Progenitor cell of endocrine pancreas (in vitro differentiated cells): ENCODE measurements at places on chromosomes 12 and 14. TPM values are rescaled to one million over a fixed set of nuclear protein-coding genes. Genes with fewer than 3 reads are reported as not detected.

IGFBP6 gene
- total RNA-seq: 25.7 and 26.5 TPM in 2 replicates

GRCh38 chr12:6123258-6123657, 1.2 kb downstream of the VWF start:
- DNase-seq: no peak

GRCh38 chr14:34539407-34540180, at the start of gene EAPP:
TSS of gene EAPP (minus strand) at chr14:34539701. CDS start at chr14:34539628, 73 bp downstream.
- DNase-seq: peak; percentile 94

TAS2R42 gene
- not detected in 2 replicates for total RNA-seq

DNA sequence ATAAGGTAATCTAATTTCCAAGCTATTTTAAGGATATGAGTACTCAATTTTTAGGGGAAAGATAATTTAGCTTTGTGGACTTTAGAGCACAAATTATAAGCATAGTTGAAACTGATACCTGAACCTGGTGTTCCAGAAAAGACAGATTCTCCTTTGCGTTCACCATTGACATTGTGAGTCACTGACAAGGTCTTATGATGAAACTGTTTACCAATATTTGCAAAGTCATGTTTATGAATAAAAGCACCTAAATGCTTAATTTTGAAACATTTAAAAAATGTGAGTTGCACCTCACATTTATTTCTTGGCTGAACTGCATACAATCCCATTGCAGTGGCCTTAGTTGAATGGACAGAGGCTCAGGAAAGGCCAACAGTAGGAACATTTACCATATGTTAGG, 3.9 kb downstream of the BCAT1 start:
- no peak for DNase-seq

DNA sequence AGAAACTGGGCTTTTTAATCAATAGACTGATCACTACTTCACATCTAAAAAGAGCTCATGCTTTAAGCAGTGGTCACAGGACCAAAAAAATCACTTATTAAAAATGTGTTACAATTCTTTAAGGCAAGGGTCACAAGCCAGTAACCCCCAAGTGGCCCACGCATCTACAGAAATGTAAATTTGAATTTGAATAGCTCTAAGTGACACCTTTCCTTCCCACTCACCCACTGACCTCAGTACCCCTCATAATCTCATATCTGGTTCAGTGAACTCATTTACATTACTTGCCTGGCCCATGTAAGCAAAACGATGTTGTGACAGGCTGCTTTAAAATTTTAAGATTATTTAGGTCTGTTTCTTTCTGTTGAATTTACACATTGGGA, 27.4 kb downstream of the NELL2 start:
- DNase-seq: no peak

DNA sequence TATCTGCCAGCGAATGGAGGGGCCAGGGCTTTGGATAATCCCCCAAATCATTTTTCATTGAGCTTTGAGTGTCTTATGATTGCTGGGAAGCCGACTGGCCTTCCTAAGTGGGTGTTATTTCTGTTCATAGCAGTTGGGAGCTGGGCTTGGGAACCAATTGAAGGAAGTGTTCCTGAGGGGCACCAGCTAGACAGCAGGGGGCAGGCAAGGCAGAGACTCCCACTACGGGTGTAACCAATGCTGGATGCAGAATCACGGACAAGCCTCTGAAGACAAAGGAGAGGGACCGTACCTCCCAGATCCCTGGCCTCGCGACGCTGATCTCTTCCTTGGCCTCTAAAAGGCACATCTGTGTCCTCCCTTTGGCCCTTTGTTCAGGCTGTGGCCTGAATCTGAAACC, 149.0 kb upstream of the PRMT8 start:
- peak; percentile 61 for DNase-seq

DNA sequence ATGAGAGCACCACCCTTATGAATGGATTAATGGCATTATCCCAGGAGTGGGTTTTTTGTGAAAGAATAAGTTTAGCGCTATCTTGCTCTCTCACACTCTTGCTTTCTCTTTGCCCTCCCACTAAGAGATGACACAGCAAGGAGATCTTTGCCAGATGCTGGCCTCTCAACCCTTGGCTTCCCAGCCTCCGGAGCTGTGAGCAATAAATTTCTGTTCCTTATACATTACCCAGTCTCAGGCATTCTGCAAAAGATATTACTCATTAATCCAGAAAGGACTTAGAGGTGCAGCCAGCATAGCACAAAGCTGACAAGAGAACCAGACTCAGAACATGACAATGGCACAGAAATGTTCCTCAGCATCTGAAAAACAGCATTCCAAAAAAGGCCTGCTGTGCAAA, 190.6 kb downstream of the ITPR2 start:
- no peak for DNase-seq

DNA sequence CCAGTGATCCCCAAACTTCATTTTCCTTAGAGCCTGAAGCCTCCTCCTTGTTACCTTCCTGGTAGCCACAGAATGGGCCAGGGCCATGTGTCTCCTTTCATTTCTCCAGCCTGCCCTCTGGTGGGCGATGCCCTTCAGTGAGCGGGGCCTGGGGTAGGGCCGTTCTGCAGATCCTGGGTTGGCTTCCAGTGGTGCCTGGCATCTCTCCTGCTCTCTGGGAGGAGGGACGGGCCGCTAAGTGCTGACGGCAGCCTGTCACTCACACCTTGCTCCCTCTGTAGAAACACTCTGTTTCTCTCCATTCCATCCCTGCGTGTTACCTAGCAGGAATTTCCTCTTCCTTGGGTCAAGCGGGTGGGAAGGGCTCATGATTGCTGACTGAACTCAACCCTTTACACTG, 232.1 kb downstream of the CACNA1C start:
- DNase-seq: peak; percentile 78

DNA sequence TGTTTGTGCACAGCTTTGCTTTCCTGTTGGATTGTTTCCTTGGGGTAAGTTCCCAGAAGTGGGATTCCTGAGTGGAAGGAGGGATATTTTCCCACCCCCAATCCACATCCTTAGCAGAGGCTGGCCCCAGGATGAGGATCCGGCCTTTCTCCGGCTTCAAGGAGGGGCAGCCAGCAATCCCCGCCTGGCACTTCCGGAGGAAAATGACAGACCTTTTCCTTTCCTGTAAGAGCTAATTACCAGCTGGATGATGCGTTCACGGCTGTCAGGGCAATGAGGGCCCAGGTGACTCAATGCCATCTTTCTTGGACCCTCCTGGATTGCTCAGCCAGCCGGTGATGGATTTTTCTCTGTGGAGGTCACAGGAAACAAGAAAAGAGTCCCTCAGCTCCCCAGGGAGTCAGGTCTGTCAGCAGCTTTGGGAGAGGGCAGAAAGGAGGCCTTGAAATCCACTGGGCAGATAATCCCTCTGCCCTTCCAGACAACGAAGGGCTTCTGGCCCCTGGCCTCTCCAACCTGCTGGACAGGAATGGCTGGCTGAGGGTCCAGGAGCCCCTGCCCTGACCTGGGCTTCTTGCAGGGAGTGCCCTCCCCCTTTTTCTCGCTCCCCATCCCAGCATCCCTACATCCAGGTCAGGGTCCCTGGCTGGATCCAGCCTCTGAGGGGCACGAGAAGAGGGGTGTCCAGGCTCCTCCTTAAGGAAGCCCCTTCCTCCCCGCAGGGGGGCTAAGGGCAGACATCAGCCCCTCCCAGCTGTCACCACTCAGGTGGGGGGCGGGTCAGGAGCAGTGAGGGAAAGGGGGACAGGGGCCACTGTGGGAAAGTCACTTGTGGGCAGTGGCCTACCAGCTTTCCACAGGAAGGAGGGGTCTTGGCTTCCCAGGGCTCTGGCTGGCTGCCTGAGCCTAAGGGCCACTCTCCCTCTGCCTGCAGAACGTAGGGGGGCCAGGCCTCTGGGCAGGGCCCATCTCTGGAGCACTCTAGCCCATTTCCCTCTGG, 16.1 kb upstream of the CCDC85C start:
- DNase-seq: no peak

VRK1 gene
- total RNA-seq: 32.5 and 33.3 TPM in 2 replicates

CLEC1B gene
- total RNA-seq: not detected in 2 replicates

DNA sequence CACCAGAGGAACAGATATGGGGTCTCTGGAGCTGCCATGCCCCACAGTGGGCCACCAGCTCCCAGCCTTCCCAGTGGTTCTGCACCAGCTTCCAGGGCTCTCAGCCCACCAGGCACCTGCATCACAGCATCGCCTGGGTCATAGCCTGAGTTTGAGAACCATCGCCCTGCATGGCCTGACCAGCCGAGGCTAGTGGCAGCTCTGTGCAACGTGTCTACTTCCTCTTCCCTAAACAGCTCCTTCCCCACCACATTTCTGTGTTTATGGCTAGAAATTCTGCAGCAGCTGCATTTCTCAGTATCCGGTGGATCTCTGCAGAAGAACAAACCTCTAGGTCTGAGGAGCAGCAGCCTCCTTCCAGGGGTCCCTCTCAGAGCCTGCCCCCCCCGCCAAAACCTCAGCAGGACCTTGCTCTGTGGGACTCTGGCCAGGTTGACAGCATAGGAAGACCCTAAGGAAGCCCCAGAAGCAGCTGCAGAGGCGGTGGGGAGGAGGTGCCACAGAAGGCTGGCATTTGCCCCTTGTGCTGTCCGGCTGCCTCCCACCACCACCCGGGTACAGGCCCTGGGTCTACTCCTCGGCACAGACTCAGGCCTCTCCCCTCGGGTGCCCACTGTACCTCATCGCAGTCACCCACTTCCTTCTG, 47.7 kb downstream of the PSMA6 start:
- DNase-seq: no peak

GRCh38 chr12:41333974-41334373, 145.9 kb downstream of the PDZRN4 start:
- no peak for DNase-seq

DNA sequence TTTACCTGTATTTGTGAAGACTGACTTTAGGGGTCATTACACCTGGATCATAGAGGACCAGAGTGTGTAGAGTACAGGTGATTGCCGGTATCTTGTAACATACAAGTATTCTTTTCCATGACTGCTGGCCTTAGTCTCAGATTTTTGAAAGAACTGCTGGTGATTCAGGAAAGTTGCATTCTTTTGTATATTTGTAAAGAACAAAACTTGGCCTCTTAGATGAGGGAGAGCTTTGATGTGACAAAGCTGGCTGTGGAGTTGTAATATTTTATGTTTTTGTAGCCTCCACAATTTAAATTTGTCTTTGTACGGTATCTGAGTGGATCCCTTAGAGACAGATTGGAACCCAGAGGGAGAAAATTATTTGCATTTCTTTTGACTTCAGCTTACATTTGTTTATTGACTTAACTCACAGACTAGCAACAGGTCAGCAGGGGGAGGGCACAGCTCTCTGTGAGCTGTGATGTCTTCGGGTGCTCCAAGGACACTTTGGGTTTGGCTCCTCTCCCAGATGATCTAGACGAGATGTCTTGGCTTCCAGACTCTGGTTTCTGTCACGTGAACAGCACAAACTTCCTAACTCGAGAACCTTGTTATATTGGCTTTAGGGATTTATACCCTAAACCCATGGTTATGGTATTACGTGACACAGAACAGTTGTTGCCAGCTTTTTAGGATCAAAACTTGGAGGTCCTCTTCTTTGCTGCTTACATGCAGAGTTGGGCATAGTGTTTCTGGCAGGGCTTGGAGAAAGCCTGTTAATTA, 65.9 kb downstream of the DAAM1 start:
- no peak for DNase-seq

- no peak for DNase-seq
These were observed 238.0 kb downstream of the C12orf42 start for GRCh38 chr12:103257763-103258162.

IL26 gene
- total RNA-seq: not detected in 2 replicates

GRCh38 chr12:98955284-98955683, 310.2 kb downstream of the APAF1 start:
- no peak for DNase-seq

GRCh38 chr12:76307083-76307482, 41.1 kb downstream of the BBS10 start:
- DNase-seq: no peak

DNA sequence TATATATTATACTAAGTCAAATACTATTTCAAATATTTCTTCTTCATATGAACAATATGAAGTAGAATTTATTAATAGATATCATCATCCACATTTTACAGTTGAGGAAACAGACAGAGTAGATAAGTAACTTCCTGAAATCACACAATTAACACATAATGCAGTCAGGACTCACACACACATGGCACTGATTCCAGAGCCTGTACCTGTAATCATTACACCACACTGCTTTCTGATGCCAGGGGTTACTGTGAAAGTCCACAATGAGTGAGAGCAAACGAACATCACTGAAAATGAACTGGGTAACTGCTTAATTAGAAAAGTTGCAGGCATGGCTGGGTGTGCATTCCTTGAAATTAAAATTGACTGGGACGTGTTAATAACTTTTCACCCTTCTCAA, 169.3 kb upstream of the IFNG-AS1 start:
- no peak for DNase-seq

DNA sequence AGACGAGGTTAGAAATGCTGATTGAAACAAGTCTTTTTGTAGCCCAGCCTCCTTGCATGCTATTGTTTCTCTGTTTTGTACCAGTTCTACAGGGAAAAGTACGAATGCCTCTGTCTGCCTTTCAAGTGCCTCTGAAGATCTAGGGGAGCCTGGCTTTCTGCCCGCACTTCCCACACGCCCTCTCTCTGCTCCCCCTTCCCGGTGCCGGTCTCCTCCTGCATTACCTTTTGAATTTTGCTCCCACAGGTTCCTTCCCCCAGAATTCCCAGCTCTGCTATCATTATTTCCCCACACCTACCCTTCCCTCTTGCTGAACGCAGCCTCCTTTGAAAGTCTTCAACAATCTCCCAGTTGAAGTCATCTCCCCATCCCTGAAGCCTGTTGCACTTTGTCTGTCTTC, 689.7 kb downstream of the BCL11B start:
- DNase-seq: no peak

DNA sequence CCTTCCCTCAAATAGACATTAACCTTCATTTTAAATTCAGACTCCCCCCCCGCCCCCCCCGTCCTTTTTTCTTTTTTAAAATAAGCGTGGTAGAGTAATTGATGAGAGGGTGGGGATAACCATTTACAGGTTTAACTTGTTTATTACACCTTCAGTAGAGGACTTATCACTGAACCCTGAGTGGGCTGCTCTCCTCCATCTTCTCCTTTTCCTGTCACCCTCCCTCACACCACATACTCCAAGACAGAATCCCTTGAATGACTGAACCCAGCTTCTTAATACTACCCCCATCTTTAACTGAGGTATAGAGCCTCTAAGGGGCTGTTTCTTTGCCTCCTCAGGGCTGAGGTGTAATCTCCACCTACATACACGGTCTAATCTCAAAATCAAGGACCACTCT, 3.7 kb upstream of the IKZF4 start:
- DNase-seq: no peak

OTOGL gene
- total RNA-seq: 0.11 and 0.31 TPM in 2 replicates

DNA sequence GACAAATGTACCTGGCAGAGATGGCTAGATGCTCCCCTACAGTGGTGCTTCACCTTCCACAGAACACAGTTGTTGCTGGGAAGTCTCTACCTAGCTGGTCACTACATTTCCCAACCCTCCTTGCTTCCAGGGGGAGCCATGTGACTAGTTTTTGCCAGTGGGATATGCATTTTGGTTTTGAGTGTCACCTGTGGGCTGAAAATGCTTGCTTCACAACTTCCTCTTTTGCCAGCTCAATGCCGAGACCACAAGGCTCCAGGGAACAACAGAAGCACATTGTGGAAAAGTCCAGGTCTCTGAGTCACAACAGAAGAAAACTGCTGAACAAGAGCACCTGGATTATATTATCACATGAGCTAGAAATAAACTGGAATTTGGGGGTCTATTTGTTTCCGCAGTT, 48.5 kb upstream of the ARHGAP5 start:
- no peak for DNase-seq
